Kidney tubule cell (primary cell): ENCODE measurements at places on chromosomes 16 and 17.

GRCh38 chr16:63230421-63231040 lies 1194.3 kb upstream of the CDH8 start:
- no peak for DNase-seq

GRCh38 chr16:15948532-15949209 lies 745 bp upstream of the ABCC1 start:
- DNase-seq = peak; percentile 23

GRCh38 chr16:12587646-12588277 lies 215.9 kb downstream of the CPPED1 start:
- DNase-seq = no peak

- DNase-seq = no peak
Measured at GRCh38 chr17:50562242-50563091, 2.0 kb downstream of the CACNA1G start.

- no peak for DNase-seq
Measured at GRCh38 chr17:9446528-9446927, 129.1 kb downstream of the STX8 start.

DNA sequence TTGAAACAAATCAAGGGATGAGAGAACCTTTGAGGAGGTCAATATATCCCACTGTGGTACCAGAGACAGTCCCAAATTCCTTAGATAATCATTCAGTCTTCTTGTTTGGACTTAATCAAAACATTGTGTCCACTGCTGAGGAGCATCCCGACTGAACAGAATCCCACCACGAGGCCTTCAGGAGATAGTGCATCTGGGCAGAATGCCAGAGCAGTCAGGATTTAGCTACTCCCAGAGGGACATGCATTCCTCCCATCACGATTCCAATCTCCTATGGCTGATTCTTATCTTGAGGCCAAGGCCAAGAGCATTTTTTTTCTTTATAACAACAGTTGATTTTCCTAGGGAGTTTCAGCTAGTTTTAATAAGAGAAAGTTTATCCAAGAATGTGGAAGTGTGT lies 87.4 kb upstream of the COX10 start:
- DNase-seq = no peak

DNA sequence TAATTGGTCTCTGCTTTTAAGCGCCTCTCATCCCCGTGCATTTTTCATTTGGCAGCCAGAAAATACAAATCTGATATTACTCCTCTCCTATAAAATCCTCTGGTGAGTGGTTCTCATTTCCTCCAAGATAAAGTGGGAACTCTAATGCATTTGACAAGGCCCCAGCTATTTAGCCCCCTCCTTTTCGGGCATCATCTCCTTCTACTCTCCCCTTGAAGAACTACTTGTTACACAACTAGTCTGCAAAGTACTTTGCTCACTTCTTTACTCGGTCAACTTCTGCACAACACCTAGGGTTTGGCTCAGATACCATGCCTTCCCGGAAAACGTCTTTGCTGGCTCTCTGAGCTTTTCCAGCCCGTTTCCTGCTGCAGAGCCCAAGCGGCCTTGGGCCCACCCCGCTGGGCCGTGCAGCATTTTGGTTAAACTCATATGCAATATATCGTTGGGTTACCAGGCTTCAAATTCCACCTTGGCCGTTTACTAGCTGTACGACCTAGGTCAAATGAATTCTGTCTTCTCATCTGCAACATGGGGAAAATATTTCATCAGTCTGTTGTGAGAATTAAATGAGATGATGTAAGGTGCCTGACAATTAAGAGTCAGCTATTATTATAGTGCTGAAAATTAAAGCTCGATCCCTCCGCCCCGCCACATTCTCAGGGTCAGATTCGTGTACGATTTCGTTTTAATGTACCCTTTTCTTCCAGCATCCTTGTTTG lies 883 bp upstream of the TAF15 start:
- DNase-seq = no peak

- DNase-seq = no peak
Measured at GRCh38 chr17:62062302-62062701, 2.8 kb downstream of the MED13 start.
